ENCODE measurements at places on chromosomes 11 and 22.

GRCh38 chr11:75158696-75159150 lies 7.8 kb downstream of the SLCO2B1 start:
- no peak for DNase-seq

DNA sequence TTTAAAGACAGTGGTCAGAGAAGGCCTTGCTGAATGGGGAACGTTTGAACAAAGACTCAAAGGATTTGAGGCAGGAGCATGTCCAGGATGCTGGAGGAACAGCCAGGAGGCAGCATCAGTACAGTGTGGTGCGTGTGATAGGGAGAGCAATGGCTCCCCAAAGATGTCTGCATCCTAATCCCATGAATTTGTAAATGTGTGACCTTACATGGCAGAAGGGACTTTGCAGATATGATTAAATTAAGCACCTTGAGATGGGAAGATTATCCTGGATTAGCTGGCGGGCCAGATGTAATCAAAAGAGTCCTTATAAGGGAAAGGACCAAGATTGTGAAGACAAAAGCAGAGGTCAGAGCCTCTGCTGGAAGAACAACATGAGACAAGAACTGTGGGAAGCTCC lies 24.6 kb upstream of the FAT3 start:
- no peak for DNase-seq

GRCh38 chr11:34145847-34146381 lies 40.5 kb downstream of the NAT10 start:
- DNase-seq, result no peak

DNA sequence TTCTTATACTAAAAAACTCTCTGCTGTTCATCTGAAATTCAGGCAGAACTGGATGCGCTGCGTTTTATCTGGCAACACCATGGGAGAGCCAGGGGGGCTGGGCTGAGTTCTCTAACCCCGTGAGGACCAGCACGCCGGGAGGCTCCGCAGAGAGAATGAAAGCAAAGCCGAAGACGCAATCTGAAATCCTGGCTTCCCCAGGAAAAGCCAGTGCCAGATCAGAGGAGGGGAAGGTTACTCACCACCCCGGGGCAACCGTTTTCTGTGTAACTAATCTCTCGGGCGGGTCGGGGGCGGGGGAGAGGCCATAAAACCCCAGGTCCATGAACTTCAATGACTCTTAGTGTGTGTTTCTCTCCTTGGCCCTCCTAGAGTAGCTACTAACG lies 99.4 kb downstream of the SHANK2 start:
- DNase-seq, result no peak

GRCh38 chr11:34134765-34135164 lies 29.3 kb downstream of the NAT10 start:
- no peak for DNase-seq

GRCh38 chr11:72842653-72843330 lies 28.6 kb downstream of the ATG16L2 start:
- no peak for DNase-seq

GRCh38 chr11:59918480-59918879 lies 19.8 kb upstream of the OOSP1 start:
- DNase-seq, result no peak

DNA sequence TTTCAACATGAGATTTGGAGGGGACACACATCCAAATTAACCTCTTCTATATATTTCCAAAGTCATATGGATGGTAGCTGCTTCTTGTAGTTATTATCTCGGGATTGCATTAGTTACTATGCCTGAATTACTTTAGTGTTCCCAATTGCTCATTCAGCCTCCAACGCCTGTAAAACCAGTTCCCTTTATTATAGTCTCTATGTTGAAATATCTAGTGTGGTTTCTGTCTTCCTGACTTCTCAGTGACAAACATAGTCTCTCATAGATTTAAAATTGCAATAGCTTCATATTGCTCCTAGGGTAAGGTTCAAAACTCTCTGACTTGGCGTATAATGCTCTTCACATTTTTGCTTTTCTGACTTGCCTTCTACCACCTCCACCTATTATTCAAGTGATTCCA lies 366.4 kb downstream of the CASP12 start:
- no peak for DNase-seq

- no peak for DNase-seq
Measured at GRCh38 chr11:71323876-71324526, 71.6 kb upstream of the SHANK2 start.

GRCh38 chr22:20571078-20571503 lies 63.7 kb downstream of the MED15 start:
- DNase-seq, result no peak

GRCh38 chr11:73521621-73522020 lies 76.3 kb downstream of the FAM168A start:
- no peak for DNase-seq

- DNase-seq, result no peak
Measured at GRCh38 chr11:16225623-16226022, 130.7 kb downstream of the SOX6 start.

DNA sequence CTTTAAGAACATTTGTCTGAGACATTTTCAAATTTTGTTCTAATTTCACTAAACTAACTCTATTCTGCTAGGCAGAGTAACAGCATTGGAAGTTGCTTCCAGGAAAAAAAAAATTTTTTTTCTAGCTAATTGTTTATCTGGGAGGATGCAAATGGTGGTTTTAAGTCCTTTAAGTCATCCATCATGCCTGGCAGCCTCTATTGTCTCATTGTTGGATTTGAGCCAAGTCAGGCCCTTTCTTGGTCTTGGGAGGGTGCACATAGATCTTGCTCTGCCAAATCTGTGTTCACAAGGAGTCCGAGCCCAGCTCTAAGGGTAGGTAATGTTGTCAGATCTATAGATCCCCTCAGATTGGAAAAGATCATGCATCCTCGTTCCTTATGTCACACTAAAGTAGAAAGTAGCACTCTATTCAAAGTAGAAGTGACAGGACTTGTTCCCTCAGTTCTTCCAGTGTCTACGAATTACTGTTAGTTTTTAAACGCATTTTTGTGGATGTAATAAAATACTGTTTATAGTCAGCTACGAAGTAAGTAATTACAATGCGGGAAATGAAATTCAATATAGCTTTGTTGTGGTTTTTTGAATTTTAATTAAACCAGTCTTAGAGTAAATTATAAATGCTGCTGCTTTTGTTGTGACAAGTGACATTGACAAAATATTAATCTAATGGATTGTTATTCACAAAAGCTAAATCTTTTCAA lies 166.0 kb upstream of the RASSF10 start:
- DNase-seq, result no peak

- no peak for DNase-seq
Measured at GRCh38 chr11:126578021-126578420, 222.5 kb downstream of the ST3GAL4 start.

- DNase-seq, result peak; percentile 19
Measured at GRCh38 chr22:50691521-50691920, 18.9 kb downstream of the SHANK3 start.

GRCh38 chr11:34890812-34891211 lies 25.4 kb downstream of the APIP start:
- DNase-seq, result no peak

- no peak for DNase-seq
Measured at GRCh38 chr11:2096011-2096918, 42.9 kb downstream of the IGF2 start.

- no peak for DNase-seq
Measured at GRCh38 chr11:3132271-3132781, 32.8 kb downstream of the OSBPL5 start.

GRCh38 chr11:15055620-15056356 lies 17.6 kb upstream of the CALCB start:
- DNase-seq, result no peak

GRCh38 chr11:103903621-103904323 lies 132.7 kb upstream of the DDI1 start:
- no peak for DNase-seq

- DNase-seq, result no peak
Measured at GRCh38 chr11:117752071-117752470, 44.9 kb downstream of the DSCAML1 start.

DNA sequence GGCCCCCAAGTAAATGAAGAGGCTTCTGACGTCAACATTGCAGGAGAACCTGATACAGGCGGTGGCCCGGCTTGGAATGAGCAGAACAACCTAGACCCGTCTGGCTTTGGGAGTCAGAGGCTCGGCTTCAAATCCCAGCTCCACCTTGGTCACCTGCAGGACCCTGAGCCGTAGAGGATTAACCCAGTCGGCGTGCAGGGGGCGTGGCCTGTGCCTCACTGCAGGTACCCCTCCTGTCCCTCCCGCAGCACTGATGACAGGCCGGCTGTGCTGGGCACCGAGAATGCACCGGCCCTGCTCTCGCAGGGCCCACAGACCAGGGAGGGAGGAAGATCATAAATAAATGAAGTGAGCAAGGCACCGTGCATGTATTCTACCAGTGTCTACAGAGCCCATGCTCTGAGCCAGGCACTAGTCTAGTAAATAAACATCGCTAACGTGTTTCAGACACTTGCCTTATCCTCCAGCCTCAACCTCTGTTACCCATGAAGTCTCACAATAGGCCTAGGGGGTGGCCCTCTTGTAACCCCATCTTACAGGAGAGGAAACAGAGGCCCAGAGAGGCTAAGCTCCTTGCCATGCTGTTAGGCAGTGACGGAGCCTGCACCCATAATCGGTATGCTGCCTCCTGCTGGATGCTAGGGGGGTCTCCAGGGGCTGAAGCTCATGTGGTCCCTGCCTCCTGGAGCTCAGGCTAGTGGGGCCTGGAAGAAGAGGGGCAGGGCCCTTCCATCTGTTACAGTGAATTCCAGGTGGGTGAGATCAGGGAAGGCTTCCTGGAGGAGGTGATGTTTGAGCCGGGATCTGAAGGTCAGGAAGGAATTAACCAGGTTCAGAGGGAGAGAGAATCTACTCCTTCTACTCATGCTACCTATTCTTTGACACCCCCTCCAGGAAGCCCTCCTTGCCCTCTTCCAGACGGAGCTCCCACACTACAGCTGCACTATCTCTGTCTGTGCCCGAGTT lies 53.4 kb downstream of the RTL6 start:
- no peak for DNase-seq

- DNase-seq, result no peak
Measured at GRCh38 chr22:35838855-35839576, 121.3 kb downstream of the APOL5 start.

- DNase-seq, result no peak
Measured at GRCh38 chr11:35918716-35919115, 25.1 kb upstream of the LDLRAD3 start.

DNA sequence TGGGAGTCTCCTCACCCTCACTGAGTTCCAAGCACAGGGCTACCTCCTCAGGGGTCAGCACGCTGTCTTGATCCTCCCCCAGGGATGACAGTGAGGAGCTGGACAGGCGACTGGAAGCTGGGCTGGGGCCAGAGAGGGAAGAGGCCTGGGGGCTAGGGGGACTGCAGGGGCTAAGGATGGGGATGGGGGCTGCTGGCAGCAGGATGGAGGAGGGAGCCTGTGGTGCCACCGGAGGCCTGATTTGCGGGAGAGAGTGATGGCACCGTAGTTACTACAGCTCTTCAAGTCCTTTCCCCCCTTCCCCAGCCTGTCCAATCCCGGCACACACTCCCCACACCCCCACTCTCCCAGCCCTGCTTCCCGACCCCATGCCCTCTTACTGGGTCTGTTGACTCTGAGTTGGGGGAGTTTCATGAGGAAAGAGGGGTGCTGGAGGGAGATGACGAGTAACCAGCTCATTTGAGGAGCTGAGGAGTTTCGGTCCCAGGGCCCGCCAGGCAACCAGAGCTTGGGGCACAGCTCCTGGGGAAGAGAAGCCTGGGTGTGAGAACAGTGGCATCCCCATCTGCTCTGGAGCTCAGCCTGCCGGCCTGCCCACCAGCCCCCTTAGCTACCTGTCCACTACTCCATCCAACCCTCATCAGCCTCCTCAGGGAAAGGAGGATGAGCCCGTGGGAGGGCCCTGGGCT lies 10.5 kb downstream of the ROBO4 start:
- DNase-seq, result no peak

DNA sequence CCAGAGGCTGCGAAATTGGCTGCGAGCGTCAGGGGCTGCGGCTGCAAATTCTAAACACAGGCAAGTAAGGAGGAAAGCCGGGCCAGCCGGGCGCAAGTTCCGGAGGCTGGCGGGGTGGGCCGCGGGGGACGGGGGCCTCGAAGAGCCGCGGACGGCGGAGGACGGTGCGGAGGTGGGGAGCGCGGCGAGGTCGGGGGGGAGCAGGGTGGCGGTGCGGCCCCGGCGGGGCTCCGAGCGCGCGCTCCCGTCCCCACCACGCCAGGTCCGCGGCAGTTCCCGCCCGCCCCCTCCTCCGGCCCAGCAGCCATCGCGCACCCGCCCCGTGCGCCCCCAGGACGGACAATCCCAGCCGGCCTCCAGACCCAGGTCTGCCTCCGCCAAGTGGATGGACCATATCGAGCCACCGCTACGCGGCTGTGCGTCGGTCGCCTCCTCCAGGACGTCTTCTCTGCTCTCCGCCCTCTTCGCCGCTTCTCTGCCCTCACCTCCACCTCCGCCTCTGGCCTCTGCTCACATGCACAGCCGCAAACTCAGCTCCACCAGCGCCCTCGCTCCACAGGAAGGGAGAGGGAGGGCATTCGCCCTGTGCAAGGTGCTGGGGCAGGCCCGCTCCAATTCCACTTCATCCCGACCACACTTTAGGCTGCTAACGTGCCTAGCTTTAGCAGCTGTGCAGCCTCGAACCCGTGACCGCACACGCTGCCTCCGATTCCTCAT lies 7.2 kb downstream of the ELFN2 start:
- no peak for DNase-seq

GRCh38 chr22:44382116-44383038 lies 69.6 kb upstream of the SHISAL1 start:
- DNase-seq, result no peak

DNA sequence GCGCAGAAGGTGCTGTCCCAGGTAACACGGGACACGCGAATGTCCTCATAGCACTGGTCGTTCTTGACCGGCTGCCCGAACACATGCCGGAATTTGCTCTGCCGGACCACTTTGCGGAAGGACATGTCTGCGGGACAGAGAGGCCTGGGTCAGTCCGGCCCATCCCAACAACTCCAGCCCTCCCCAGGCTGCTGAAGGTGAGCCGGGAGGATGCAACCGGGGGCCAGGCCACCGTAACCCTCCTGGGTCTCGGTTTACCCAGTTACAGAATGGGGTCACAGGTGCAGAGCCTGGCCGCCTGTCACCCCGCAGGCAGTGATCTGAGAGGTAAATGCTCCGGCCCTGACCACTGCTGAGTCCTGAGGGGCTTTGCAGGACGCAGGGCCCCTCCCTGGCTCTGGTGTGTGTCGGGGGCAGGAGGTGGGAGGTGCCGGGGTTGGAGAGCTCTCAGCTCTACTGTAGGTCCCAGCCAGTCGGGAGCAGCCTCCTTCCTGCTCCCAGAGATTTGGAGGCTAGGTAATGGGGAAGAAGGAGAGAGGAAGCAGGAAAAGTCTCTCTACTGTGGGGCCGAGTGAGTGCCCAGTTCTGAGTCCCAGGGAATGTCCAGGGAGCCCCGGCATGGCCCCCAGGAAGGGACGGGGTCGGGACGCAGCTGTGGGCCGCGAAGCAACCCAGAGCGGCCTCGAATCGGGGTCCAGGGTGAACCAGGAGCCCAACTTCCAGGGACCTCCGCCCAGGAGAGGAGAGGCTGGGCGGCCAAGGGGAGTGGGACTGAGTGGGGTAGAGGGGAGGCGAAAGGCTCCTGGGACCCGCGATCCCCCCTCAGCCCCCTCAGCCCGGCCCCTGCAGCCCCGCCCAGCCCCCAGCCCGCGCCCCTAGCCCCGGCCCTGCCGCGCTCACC lies 522 bp downstream of the CORO1B start:
- DNase-seq, result no peak
